Progenitor cell of endocrine pancreas (in vitro differentiated cells): ENCODE measurements at places on chromosomes 6 and 20.

GRCh38 chr6:94350833-94351232, 931.5 kb upstream of the EPHA7 start:
- no peak overlapping the region for H3K4me3 ChIP-seq
- no peak overlapping the region for H3K27ac ChIP-seq
- no peaks in the 10 kb centered on the region for H3K36me3 ChIP-seq

DNA sequence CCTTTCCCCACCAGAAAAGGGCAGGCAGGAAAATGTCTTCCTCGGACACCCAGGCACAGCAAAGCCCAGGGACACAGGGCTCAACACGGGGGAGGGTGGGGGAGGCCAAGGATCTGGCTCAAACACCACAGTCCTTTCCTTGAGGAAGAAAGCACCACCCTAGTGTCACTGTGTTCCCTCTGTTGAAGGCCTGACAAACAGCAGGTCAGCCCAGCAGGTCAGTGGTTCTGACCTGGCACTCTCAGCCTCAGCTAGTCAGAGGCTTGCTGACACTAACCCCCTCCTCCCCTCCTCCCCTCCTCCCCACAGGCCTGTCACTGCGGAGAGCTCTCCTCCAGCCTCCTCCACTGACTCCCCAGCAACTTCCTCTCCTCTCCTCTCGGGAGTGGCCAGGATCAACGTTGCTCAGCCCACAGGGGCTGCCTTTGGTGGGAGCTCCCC, 239.6 kb downstream of the LRFN2 start:
- H3K27ac ChIP-seq, result no peak overlapping the region
- DNase-seq, result peak; percentile 5
- H3K4me1 ChIP-seq, result peaks cover 4% of the 10 kb centered on the region
- no peaks in the 10 kb centered on the region for H3K36me3 ChIP-seq
- H3K4me3 ChIP-seq, result no peak overlapping the region

DNA sequence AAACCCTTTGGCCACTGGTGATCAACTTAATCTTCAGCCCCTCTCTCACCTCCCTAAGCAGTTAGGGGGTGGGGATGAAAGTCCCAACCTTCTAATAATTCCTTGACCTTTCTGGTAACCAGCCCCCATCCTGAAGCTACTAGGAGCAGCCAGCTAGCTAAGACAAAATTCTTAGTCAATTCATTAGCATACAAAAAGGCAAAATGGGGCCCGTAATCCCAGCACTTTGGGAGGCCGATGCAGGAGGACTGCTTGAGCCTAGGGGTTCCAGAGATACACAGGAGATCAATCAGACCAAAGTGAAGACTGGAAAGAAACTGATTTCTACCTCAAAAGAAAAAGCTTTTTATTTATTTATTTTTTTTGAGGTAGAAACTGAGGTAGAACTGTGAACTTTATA, 1.8 kb downstream of the ASCC3 start:
- no peak for DNase-seq
- no peak overlapping the region for H3K4me3 ChIP-seq
- H3K36me3 ChIP-seq, result peaks cover 5% of the 10 kb centered on the region
- H3K4me1 ChIP-seq, result peaks cover 25% of the 10 kb centered on the region
- H3K27me3 ChIP-seq, result no peaks in the 10 kb centered on the region

GRCh38 chr20:36988494-36988966, 37.0 kb upstream of the SAMHD1 start:
- no peaks in the 10 kb centered on the region for H3K27me3 ChIP-seq
- peaks cover 5% of the 10 kb centered on the region for H3K36me3 ChIP-seq
- H3K4me3 ChIP-seq, result no peak overlapping the region
- H3K27ac ChIP-seq, result no peak overlapping the region

GRCh38 chr6:136527831-136528230, 22.4 kb downstream of the MAP7 start:
- H3K27me3 ChIP-seq, result no peaks in the 10 kb centered on the region
- no peak overlapping the region for H3K4me3 ChIP-seq
- no peak overlapping the region for H3K27ac ChIP-seq
- DNase-seq, result no peak
- peaks cover 1% of the 10 kb centered on the region for H3K36me3 ChIP-seq
